Effector CD4-positive, alpha-beta T cell (primary cell): ENCODE measurements at places on chromosomes 3 and 15.

DNA sequence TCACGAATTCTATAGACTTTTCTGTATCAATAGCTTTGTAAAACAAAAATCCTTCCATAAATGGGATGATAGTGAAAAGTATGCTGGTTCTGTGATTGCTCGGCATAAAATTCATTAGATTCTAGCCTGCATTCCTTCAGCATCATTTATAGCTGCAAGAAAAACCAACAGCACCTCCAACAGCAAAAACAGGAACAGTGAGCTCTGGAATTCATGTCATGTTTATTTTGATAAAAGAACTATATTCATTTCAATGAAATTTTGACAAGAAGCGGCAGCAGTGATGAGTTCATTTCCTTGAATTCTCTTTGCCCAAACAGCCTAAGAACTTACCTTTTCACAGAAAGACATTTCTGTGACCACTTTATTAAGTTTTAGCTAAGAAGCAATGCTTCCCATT is 515.2 kb upstream of the CCDC54 start:
- DNase-seq: no peak

GRCh38 chr3:113166719-113167492 is 44.5 kb upstream of the BOC start:
- DNase-seq: no peak

DNA sequence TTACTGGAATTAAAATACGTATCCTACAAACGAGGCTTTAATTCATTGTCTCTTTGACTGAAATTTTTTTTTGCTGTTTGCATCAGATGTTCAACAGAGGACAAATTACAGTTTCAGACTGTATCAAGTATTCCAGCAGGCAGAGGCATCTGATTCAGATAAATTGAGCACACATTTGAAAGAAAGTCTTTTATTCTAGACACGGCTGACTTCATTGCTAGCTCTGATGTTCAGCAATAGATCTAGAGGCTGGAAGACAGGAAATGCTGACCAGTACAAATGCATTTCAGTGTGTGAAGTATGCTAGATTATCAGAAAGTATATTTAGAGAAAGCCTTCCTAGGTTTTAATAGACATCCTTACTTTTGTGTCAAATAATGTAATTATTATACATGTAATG is 472.2 kb downstream of the NLGN1 start:
- DNase-seq: no peak

- no peak for DNase-seq
These were observed 1.9 kb downstream of the VGLL4 start for GRCh38 chr3:11641683-11642430.

DNA sequence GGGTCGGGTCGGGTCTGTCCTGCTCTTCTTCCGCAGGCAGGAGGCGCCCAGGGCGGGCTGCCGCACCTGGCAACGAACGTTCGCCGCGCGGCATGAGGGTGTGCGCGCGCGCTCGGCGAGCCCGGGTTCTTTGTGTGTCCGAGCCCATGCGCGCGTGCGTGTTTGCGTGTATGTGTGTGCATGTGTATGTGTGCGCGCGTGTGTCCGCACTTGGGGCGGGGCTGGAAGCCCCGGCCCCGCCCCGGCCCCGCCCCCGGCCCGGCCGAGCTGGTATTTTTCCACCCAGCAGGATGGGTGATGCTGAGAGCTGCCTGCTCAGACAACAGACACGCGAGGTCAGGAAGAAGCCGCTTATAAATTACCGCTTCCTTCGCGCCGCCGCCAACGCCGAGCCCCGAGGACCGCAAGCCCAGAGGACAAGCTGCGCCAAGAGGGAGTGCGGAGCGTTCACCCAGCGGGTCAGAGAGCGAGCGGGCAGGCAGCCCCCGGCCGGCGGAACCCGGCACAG is at the start of gene SLC6A6:
Gene SLC6A6, plus strand, starts transcription at position 303 of the 508 bp plus-strand sequence. CDS start 41,029 bp downstream, outside the sequence.
- peak; percentile 91 for DNase-seq

DNA sequence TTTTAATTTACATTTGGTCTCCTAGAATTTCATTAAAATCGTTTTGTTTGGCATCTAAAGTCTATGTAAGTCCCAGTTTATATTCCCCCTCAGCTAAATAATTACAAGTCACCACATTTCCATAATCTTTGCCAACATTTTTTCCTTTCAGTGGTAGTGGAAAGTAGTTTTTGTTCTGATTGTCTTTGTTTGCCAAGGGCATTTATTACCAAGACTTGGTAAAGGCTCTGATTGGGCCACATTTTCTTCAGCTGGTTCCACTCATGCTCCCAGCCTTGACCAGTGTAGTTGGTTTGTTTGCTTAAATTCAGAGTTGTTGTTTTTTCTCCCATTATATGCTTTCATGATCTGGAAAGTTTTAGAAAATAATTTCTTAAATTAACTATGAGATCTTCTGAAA is 153.4 kb upstream of the MME start:
- no peak for DNase-seq

GRCh38 chr3:48404440-48405342 is 25.2 kb downstream of the PLXNB1 start:
- no peak for DNase-seq

DNA sequence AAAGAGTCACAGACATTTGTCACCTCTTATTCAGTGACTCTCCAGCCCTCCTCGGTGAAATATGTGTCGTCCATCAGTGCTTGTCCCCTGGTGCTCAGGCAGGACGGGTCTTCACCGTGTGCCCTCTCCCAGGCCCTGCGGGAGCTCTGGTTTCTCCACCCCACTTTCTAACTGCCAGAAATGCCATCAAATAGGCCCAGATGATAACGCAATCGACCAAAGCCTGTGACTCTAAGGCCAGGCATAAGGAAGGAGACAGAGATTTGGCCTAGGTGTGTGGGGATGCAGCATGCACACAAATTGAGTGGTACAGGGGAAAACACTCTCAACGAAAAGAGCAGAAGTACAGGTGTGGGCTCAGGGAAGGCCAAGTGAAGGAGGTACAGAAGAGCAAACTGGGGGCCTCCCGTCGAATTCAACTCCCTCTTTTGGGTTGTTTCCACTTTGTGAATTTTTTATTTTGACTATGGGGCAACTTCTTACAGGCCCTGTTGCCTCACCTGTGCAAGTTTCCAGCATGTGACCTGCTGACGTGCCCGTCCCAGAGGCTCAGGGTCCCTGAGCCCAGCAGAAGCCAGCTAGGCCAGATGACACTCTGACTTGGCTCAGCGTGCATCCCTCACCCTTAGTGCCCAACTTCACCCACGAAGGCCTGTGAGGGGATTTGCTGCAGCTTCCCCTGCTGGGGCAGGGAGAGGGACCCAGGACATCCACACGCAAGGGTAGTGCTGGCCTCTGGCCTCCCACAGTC is 4.7 kb downstream of the NUP210 start:
- no peak for DNase-seq

GRCh38 chr3:117547956-117548550 is 838.5 kb downstream of the TUSC7 start:
- DNase-seq: no peak

DNA sequence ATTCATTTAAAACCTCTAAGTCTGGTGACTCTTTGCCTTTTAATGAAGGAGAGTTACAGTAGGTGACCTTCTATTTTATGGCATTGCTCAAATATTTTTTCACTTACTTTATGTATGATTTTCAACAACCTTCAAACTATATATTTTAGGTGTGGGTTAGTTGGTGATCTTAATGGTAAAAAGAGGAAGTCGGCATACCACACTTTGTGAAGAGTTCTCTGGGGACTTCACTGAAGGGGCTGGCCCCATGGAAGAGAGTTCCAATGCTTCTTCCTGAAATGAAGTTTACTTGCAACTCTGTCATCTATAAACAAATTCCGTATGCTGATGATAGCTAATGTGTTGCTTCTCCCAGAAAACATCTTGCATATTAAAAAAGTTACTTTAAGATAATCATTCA is 647.0 kb upstream of the SGO1 start:
- no peak for DNase-seq

GRCh38 chr3:147299656-147300055 is 106.7 kb downstream of the ZIC4 start:
- no peak for DNase-seq

- DNase-seq: no peak
These were observed 90.1 kb upstream of the PRR23C start for GRCh38 chr3:139134678-139135372.

- no peak for DNase-seq
These were observed 42.0 kb upstream of the SEC61A1 start for GRCh38 chr3:128009952-128010846.

DNA sequence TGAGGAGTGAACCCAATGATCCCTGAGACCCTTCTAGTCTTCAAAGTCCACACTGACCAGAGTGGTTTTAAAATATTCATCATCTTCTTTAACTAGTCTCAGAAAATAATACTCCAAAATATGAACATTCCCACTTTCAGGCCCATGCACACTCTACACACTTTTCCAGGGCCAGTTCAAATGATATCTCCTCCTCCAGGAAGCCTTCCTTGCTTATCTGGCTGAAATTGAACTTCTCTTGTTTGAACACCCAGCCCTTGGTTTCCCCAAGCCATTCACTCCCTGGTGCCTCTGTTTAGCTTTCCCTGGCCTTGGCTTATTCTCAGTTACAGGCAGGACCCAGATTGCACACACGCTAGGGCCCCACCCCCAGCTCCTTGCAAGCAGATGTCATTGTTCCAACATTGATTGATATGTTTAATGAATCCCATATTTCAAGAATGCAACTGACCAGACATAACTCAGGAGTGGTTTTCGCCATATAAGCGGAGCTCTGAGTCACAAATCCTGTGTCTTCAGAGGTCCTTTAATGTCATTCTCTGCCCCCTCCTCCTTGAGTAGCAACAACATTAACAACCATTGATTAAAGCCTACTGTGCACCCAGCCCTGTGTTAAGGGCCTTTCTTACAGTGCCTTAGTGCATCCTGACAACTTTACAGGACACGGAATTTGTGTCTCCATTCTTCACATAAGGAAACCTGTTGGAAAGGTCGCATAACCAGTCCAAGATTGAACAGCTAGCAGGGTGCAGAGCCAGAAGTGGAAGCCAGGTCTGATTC is 2.1 kb downstream of the ITGA11 start:
- DNase-seq: no peak

DNA sequence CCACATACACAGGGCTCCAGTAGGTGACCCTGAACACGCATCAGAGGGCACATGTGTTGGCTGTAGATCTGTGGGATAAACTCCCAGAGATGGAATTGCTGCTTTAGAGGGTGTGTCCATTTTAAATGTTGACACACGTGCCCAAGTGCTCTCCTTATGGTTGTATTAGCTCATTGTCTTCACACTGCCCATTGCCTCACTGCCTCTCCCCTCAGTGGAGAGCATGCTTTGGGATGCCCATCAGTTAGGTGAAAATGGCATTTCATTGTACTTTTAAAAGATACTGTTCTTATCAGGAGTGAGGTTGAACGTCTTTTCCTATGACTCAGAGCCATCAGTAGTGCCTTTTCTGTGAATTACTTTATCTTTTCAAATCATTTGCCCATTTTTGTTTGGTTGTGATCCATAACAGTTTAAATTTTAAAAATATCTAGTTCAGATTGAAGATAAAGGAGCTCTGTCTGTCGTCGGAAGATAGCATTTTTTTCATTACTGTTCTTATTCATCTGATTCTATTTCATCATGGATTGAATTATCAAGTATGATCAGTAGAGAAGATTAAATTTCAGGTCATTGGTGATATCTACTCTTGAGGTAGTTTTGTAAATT is 120.7 kb downstream of the CHDH start:
- no peak for DNase-seq

GRCh38 chr3:29286478-29287240 is 5.8 kb downstream of the RBMS3 start:
- DNase-seq: no peak

DNA sequence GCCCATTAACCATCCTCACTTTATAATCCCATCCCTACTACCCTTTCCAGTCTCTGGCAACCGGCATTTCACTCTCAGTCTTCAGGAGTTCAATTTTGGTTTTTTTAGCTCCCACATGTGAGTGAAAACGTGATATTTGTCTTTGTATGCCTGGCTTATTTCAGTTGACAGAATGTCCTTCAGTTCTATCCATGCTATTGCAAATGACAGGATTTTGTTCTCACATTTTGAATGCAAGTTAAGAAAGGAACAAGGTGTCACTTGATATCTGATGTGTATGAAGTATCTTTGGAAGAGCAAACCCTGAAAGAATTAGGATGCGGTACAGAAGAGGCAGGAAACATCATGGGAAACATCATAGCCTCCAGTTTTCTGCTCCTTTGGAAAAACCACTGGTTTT is 298.1 kb downstream of the THSD4 start:
- DNase-seq: no peak

- DNase-seq: no peak
These were observed 11.9 kb downstream of the P3H2 start for GRCh38 chr3:190108804-190109203.

DNA sequence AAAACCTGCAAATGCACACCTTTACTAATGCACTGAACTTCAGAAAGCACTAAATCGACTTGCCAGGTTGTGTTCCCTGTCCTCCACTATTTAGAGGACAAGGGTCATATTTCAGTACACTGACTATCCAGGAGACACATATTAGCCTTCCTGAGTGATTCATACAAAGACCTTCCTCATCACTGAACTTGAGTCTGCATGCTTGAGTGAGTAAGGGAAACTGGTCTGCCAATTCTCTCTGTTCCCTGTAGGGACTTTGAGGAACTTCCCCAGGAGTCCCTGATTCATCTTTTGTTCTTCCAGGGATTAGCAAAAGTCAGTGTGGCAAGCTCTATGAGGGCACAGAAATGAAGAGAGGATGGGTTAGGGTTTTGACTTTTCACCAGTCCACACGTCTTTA is 565.9 kb downstream of the PDCD6IP start:
- no peak for DNase-seq

DNA sequence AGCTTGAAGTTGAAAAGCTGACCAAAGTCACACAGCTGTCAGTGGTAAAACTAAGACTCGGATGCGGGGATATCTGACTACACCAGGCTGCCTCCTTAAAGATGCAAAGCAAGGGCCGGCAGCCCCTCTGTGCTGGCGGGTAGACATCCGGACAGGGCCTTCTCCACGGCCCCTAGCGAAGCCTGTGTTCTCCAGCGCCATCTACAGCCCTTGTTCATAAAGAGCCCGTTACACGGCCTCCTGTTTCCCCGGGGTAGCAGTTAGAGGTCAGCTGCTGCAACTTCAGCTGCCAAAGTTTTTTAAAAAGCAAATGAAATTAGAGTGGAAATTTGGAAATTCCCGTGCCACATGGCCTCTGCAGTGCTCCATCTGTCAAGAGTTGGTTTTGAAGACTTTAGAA is 383.0 kb downstream of the TBL1XR1 start:
- no peak for DNase-seq

DNA sequence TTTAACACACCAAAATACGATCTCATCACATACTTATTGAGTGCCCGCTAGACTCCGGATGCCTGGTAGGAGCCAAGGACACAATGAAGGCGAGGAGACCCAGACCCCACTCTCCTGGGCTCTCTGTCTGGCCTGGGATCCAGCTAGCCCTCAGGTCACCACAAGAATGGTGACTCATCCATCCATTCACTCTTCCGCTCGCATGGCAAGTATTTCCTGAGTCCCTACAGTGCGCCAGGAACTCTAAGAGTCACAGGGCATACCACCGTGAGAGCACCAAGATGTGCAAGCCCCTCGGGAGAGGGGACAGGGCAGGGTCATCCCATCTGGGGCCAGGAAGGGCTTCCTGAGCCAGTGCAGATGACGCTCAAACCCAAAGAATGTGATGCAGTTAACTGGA is 101.6 kb upstream of the PRR20G start:
- DNase-seq: no peak
